NCI-H524 treated with DMSO at 0.1 percent for 48 hours (cell line): ENCODE measurements at places on chromosomes 1 and 21.

GRCh38 chr1:193914871-193915270, 728.5 kb upstream of the B3GALT2 start:
- DNase-seq: no peak

DNA sequence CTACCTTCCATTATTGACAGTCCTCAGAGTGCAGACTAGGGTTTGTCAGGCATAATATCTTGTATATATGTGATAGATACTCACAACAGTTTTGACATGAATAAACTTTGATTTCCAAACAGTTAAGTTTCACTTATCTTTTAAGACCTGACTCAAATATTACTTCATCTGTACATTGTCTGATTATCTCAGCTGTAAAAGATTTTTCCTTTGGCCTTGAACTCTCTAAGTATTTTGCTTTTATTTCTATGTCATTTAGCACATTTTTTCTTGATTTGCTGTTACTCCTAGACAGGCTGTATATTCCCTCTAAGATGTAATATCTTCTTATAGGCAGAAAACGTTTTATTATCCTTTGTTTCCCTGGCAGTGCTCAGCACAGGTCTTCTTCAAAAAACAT, 65.6 kb upstream of the DMRTA2 start:
- no peak for DNase-seq

- DNase-seq: no peak
Measured at GRCh38 chr1:28365864-28366263, 3.7 kb upstream of the PHACTR4 start.

DNA sequence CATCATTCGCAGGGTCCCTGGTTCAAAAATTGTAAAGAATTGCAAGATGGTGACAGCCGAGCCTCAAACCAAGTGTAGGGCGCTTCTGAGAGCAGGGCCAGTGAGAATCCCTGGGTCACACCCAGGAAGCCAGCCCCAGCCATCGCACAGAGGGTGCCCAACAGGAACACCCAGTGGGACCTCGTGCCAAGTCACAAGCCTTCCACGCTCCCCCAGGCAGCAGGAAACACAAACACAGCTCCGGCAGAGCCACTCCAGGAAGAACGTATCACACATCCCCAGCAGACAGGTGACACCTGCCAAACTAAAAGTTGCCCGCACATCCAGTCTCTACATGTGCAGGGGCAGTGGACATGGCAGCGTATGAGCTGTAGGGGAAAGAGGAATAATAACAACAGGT, 20.2 kb downstream of the DHRS3 start:
- no peak for DNase-seq

DNA sequence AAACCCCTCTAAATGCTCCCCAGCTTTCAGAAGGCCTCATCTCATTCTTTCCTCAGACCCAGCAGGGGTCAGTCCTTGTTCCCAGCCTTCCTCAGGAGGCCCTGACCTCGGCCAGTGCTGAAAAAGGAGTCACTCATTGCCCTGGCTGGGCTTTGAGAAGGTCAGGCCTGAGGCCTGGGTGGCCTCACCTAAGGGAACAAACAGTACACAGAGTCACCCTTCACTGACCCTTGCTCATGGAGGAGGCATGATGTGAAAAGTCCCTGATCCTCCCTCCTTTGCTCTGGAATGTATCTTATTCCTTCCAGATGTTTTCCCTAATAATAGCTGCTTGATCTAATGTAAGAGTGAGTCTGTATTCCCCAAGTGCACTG, 117.7 kb upstream of the SLC44A3 start:
- no peak for DNase-seq

- DNase-seq: no peak
Measured at GRCh38 chr1:212498283-212499040, 65.7 kb downstream of the NENF start.

- DNase-seq: no peak
Measured at GRCh38 chr1:201506557-201507359, at the start of gene CSRP1. Gene CSRP1, minus strand, starts transcription at chr1:201507123. Its CDS starts 10,820 bp downstream, at chr1:201496303.

DNA sequence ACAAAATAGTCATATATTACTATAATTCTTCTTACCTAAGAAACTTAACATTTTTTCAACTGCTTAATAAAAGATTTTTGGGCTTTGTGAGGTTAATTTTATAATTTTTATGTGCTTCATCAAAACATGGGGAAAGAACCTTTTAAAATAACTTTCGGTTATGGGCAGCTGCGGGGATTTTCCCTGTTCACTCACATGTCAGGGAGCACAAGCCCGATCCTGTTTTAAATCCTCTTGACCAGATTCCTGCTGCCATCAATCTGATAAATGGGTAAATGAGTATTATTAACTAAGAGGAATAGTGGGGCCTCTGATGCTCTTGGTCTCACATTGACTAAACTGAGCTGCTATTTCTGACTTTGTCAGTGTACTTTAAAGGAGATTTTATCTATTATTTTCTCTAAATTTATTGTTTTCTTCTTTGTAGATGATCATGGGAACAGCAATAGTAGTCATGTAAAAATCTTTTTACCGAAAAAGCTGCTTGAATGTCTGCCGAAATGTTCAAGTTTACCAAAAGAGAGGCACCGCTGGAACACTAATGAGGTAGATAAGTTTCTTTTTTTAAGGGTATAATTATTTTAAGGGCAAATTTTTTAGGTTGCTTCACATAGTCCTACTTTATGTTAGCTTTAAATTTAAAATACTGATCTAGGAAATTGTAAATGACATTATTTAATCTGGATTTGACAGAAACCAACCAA, 39.6 kb downstream of the CAMTA1 start:
- DNase-seq: no peak

DNA sequence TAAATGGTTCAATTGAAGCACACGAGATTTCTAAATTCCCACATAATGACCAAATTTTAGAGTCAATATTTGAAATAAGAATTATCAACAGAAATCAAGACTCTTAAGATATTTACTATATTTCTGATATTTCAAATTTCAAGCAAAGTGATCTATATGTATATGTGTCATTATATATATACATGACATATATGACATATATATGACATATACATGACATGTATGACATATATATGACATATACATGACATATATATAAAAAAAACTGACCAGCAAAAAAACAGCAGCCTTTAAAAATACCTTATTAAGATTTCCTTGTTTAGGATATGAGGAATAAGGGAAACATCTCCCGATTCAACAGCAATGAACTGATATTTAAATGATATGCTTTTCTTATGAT, 266.2 kb downstream of the FAF1 start:
- no peak for DNase-seq

GRCh38 chr1:7218210-7218832, 433.1 kb downstream of the CAMTA1 start:
- peak; percentile 24 for DNase-seq

- DNase-seq: no peak
Measured at GRCh38 chr1:205505076-205505729, 734 bp downstream of the CDK18 start.

DNA sequence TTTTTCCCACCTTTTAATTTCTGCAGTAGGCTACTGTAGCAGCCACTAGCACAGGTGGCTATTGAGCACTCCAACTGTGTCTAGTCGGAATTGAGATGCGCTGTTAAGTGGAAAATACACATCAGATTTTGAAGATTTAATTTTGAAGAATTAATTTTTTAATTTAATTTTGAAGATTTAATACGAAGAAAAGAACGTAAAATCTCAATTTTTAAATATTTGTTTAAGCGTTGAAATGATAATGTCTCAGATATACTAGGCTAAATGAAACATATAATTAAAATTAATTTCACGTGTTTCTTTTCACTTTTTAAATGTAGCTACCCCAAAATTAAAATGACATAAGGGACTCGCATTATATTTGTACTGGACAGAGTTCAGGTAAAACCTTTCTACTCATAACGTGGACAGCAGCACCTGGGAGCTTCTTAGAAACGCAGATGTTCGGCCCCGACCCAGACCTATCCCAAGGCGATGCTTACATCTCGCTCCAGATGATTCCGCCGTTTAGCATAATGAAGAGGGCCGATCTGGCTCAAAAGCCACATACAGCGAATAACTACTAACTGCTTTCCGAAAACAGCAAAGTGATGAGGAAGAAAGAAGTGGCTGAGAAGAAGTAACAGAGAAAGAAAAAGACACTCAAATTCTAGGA, 717 bp downstream of the CRYZL1 start:
- DNase-seq: peak; percentile 49

DNA sequence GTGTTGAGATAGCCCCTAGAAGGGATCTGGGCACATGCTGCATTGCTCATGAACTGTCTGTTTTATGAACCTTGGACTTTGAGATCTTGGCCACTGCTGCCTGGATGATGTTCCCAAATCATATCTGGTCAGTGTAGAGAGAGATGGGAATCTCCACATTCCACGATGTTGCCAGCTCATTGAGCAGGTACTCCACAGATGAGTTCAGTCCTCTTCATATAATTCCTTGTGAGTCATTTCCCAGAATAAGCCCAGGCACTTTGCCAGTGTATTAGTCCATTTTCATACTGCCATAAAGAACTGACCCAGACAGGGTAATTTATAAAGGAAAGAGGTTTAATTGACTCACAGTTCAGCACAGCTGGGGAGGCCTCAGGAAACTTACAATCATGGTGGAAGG, 254.0 kb upstream of the RUNX1 start:
- no peak for DNase-seq

DNA sequence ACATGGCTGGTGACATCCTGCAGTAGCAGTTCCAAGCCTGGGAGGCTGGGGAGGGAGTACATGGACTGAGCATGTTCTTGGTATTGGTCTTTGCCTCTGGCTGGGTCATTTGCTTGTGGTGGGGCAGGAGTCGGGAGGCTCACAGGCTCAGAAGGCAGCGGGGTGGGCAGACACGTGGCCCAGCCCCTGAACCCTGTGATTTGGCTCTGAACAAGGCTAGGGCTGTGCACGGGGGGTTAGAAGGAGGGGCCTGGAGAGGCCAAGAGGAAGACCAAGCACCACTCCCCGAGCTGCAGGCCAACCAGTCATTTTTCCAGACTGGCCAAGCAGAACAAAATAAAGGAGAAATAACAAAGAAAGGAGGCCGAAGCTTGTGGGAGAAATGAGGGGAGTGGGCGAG, 9.7 kb upstream of the PRELP start:
- no peak for DNase-seq

- DNase-seq: no peak
Measured at GRCh38 chr1:59453297-59453968, 156.5 kb downstream of the FGGY start.

DNA sequence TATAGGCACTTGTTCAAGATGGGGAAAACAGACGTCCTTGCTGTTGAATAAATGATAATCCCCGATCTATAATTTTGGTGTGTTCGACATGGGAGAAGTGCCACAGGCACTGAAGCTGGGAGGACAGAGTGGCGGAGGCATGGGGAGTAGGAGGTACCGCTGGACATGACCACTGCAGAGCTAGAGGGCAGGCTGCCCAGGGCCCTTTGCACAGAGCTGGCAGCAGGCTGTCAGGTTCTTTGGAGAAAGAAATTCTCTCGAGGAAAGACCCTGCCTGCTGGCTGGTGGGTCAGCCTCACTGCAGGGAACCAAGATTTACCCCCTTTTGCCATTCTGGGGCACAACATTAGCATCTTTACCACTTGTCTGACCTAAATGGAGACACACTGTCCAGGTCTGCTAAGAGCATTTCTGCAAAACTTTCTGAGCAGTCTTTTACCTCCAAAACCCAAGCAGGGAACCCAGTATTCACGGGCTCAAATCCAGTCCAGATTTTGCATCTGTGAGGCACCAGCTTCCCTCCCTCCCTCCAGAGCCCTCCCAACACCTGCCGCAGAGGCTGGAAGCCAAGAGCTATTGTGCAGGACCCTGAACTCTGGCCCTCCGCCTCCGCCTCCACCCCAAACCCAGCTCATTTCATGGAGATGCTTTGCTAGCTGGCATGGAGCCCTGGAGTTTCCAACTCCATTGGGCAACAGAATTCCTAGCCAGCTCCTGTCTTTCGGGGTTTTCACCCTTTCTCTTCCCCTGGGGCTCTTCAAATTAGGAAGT, 142.3 kb downstream of the PLXNA2 start:
- peak; percentile 49 for DNase-seq

- no peak for DNase-seq
Measured at GRCh38 chr1:110262296-110262695, 52.2 kb downstream of the KCNC4 start.

DNA sequence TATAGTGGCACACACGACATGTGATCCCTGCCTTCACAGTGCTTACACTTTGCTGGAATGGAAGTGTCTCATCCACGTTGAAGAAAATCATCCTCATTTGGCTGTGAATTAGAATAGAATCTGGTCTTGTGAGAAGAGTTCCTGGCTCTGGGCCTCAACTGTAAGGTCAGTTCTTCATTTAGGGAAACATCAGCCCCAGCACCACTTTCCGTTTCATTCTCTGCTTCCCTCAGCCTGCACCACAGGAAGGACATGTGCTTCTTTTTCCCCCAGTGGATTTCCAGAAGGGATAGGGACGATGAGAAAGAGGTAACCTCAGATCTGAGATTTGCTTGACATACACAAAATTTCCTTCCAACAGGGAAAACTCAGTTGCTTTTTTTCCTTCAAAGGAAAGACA, 3.7 kb upstream of the ALX3 start:
- DNase-seq: no peak

DNA sequence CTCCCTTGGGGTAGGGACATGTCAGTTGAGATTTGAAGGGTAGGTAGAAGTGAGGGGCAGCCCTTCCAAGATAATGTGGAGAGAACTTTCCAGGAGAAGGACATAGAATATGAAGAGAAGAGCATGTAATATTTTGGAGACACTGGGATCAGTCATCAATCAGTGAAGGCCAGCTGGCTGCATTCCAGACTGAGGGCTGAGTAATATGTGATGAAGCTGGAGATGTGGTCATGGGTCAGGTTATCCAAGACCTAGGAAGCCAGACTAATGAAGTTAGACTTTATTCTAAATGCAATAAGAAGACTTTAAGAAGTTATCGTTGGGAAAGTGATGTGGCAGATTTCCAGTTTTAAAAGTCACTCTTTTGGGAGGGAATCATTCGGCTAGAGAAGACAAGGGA, 262.0 kb downstream of the HMCN1 start:
- DNase-seq: no peak

GRCh38 chr1:91777196-91777595, 108.8 kb downstream of the TGFBR3 start:
- DNase-seq: no peak

DNA sequence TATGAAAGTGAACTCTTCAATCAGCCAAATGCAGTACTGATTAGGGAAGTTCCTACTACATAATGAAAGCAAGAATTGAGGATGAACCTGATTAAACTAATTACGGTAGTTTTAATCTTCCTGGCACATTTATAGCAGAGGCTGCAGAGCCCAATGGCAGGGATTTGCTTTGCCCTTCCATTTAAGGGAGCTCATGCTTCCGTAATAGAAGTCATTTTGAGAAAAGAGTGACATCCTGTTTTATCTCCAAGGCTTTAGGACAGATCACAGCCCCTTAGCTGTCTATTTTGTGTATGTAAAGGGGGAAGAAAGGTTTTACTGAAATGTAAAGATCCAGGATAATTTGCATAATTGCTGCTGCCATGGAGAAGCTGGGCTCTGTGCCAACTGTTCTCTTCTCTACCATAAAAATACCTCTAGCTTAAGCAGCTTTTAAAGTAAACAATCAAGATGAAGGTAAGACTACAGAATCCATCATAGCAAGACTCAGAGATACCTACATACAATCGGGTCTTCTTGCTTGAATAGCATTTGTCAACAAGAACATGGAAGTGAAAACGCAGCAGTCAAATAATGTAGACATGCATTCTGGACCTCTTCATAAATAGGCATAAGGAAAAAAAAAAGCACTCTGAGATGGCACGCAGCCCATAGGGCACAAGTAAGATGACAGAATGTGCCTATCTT, 62.5 kb downstream of the ASH1L start:
- DNase-seq: peak; percentile 25
